ENCODE measurements at places on chromosomes 11 and 22.

- no peak for DNase-seq
Measured at GRCh38 chr11:96841792-96842191, 452.0 kb downstream of the JRKL start.

DNA sequence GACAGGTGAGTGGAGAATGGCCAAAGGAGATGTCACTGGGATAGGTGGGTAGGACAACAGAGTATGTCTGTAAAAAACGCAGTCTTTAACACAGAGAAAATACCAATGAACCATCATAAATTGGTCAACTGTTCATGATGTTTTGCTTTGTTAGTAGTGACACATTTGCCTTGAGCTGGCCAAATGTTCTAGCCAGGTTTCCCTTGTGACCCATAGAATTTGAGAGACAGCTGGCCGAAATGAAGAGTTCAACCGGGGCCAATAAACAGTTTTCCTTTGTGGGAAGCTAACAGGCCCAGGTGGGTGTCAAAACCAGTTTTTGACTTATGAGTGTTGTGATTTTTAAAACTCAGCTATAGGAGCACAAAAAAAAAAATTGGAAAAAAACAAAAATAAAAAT, 116.6 kb upstream of the BID start:
- DNase-seq = no peak

DNA sequence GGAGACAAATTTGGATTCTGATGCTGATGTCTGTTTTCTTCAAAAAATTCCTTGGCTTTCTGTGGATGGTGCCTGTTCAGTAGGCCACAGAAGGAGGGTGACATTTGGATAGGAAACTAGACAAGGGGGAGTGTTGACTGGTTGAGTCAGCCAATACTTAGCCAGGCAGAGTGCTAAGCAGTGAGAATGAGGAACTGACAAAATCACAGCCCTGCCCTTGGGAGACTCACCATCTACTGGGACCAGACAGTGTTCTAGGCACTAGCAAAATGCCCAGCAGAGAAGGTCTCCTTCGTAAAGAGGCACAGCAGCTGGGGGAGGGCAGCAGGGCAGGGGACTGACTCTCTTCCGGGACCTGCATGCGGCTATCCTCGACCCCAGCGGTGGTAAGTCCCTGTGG, 190.2 kb downstream of the DSCAML1 start:
- DNase-seq = no peak

GRCh38 chr11:47649276-47649675, 6.9 kb upstream of the MTCH2 start:
- no peak for DNase-seq

- no peak for DNase-seq
Measured at GRCh38 chr11:99238401-99238800, 217.7 kb downstream of the CNTN5 start.

- no peak for DNase-seq
Measured at GRCh38 chr11:1028616-1029015, 7.9 kb downstream of the MUC6 start.

GRCh38 chr11:119663279-119663678, 65.7 kb downstream of the NECTIN1 start:
- no peak for DNase-seq

DNA sequence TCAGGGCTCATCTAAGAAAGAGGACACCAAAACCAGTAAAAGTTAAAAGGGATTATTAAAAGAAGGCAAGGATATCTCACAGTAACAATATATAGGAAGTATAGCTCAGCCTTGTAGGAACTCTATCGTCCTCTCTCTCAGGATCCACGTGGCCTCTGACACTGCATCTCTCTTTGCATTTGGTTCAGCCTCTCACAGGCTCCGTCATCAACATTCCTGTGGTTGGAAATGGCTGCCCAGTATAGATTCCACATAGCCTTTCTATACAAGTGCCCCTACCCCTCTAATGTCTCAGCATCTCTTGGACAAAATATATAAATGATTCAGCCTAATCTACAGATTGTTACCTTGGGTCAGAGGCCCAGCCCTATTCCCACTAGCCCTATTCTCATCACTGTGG, 101.3 kb upstream of the DBX1 start:
- DNase-seq = no peak

GRCh38 chr22:42742940-42743339, 22.3 kb upstream of the A4GALT start:
- DNase-seq = no peak

- DNase-seq = no peak
Measured at GRCh38 chr11:46285173-46285572, 7.7 kb downstream of the CREB3L1 start.

DNA sequence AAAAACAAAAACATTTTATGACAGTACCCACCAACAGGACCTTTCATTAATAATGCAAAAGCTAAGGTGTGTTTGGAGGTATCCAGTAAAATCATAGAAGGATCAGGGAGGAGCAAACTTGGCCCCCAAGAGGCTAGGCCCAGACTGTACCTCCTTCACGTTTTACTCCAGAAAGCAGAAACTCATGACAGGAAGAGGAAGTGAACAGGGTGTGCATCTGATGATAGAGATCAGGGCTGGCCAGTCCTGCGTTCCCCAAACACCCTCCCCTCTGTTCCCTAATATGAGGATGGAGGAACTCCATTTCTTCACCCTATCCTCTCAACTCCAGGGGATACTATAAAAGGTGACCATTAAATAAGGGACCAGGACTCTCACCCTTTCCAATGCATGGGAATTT, 10.2 kb upstream of the MS4A12 start:
- no peak for DNase-seq

- DNase-seq = no peak
Measured at GRCh38 chr22:32985899-32986765, 72.0 kb downstream of the SYN3 start.

GRCh38 chr11:34605481-34606325, 15.2 kb upstream of the EHF start:
- DNase-seq = no peak

DNA sequence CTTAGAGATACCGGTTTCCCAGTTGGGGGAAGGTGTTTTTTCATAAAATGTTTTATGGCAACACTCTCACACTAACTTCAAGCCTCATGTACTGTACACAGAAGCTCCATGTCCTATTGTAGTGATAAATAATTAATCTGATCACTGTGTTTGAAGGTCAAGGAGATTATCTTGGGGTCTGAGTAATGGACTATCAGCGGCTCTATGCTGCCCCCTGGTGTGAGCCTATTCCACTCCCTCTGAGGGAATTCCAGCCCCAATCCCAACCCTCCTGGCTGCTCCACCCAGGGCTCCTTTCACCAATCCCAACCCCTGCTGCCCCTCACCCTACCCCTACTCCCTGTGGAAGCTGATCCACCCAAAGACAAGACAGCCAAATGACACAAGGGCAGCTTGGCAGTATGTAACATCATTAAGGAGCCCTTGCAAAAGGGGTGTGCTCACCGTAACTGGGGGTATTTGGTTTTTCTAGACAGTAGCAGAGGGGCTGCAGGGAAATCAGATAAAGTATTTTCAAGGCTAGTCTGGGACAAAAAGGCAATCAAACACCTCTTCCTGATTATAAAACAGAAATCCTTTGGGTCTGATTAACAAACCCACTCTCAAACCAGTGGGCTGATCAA, 22.3 kb downstream of the HPS4 start:
- no peak for DNase-seq

GRCh38 chr11:86800076-86800959, at the start of gene PRSS23:
PRSS23 (plus strand) TSS chr11:86800542; CDS start chr11:86807644, 7,102 bp downstream.
- DNase-seq = no peak

GRCh38 chr11:94792451-94792850, 24.3 kb downstream of the AMOTL1 start:
- no peak for DNase-seq

- DNase-seq = no peak
Measured at GRCh38 chr11:70525006-70525405, 126.7 kb downstream of the CTTN start.

GRCh38 chr11:84580428-84580827, 1046.7 kb downstream of the DLG2 start:
- no peak for DNase-seq

DNA sequence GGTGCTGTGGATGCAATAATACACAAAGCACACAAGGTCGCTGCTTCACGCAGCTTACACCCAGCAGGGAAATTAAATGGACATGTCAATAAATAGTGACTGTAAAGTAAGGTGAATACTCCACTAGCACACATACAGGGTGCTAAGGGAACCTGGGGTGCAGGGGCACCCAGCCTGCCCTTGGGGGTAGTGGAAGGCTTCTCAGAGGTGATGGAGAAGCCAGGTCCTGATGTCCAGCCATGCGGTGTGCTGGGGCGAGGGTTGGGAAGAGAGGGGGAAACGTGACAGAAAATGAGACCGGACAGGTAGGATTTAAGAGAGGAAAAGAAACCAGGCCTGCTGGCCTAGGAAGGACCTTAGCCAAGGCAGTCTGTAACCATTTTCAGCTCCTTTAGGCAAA, 200.5 kb downstream of the GRIK4 start:
- DNase-seq = no peak

- DNase-seq = no peak
Measured at GRCh38 chr22:42528591-42529307, 9.2 kb upstream of the RRP7A start.

DNA sequence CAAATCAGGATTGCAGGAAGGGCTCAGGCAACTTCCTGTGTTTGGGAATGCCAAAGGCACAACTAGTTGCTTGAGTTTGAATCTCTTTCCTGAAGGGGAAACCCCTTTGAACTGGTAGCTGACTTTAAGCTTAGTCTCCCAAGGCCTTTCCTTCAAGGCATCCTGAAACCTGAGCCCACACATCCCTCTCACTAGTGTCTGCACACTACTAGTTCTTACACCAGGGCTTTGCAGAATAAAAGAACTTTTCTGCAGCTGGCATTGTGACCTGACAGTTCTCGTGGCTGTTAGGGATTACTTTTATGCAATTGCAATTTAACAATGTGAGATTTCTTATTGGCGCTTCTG, 95.4 kb downstream of the EXT2 start:
- DNase-seq = no peak

GRCh38 chr22:35538801-35539321, 1.8 kb upstream of the RASD2 start:
- DNase-seq = no peak

GRCh38 chr11:47348131-47348802, 4.2 kb downstream of the MYBPC3 start:
- no peak for DNase-seq

DNA sequence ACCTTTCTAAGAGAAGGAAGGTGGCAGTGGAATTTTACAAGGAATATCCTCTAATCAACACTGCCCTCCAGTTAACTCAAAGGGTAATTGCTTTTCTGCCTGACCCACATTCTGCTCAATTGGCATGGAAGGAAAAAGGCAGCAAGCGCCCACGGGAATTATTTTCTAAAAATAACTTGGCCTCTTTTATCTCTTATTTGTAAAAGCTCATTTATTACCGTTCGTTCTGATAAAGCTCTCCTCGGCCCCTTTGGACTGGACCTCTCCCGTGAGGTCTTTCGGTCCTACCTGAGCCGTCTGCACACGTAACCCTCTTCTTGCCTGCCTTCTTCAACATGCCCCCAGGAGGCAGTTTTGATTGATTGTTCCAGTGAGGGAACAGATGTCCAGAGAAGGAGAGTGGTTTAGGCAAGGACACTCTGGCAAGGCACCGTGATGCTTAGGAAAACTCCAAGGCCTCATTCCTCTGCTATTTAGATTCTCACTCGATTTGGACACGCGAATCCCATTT, 53.2 kb upstream of the CRTAM start:
- no peak for DNase-seq

DNA sequence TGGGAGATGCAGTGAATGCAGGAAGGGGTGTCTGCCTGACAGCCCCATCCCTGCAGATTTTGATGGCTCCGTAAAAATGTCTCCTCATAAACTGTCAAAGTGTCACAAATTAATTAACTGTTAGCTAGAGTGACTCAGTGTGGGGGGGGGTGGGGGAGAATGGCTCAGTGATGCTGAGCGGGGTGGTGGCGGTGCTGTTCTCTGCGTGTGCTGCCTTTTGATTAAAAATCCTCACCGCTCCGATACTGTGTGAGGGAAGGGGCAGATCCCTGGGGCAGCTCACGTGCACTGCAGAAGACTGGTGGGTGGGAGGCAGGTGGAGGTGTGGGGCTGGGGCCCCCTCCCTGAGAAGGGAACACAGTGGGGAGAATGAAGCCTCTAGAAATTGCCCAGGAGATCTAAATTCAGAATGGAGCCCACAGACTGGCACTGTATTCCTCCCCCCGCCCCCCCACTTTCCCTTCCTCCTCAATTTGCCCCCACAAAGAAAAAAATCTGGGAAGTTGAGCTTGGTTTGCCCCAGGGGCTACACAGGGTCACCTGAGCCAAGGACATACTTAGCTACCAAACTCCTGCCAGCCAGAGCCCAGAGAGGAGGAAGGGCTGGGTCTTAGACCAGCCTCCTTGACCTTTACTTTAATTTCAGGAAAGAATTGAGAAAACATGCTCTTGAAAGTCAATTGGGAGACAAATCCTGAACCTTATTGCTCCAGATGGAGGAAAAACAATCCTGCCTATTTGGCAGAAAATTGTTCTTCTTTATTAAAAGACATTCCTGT, 39.8 kb downstream of the DRD2 start:
- DNase-seq = no peak

GRCh38 chr22:47586038-47586437, 823.6 kb downstream of the TBC1D22A start:
- no peak for DNase-seq

DNA sequence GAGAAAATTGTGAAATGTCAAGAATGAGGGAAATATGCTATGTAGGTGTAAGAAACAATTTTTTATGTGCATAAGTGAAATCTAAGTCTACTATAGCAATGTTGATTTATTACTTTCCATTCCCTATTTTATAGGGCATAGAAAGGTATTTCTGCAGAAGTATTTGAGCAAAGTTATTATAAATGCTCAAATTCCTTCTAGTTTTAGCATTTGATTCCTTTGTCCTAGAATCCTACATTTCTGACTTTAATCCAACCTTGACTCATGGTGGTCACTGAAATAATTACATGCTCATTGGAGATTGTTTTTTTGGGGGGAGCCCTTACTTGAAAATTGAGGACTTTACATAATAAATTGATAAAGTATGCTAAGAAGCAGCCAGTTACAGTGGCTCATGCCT, 716.6 kb upstream of the LUZP2 start:
- DNase-seq = no peak

Data from cortex of kidney (tissue), 1 donor.